Fibroblast of skin of scalp (primary cell): ENCODE measurements at places on chromosomes 2 and 18.
A peak's percentile ranks its signal among the peaks of the same experiment; 100 is the strongest.

- DNase-seq = no peak
Measured at GRCh38 chr2:233006648-233007047, 6.4 kb downstream of the NGEF start.

DNA sequence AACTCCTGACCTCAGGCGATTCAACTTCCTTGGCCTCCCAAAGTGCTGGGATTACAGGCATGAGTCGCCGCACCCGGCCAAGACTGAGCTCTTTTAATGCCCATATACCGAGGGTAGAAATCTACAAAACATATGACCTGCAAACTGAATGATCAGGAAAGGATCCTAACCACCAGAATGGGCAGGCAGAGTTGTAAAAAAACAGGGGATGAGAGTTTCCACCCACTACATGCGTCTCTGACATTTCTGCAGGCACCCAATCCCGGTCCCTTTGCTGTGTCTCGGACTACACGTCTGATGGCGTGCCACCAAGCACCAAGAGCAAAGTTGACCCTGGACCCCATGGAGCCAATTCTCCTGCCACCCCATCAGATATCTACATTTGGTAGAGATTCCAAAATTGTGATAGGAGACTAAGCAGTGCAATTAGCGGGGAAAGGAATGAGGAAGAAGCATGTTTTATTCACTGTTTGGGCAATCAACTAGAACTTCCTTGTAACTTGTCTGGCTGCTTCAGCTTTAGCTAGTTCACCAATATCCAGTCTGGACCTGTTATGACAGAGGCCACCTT lies 74.1 kb downstream of the ATP8B1 start:
- no peak for DNase-seq

DNA sequence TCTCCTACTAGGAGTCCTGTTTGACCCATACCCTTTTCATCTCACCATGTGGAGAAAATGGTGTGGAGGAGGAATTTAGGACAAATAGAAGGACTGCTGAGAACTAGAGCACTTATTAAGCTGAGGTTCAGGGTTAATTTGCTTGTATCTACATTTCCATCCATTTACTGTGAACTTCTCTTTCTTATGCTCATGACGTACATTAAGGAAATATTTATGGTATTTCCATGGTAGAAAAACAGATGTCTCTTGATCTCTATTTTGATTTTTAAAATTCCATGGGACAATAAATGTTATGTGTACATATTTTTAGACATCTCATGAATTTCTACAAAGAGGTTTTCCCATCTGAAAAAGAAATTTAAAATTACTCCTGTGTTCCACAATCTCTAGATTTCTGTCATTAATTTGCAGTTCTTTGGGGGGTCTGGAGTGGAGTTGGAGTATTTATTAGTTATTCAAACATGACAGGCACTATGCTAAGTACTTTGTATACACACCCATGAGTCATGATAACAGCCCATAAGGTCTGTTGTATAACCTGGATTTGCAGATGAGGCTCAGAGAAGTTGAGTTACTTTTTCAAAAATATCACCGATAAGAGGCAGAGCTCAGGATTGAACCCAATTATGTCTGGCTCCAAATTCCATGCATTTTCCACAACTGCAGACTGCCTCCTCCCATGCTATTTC lies 112.6 kb downstream of the COPS8 start:
- peak; percentile 82 for DNase-seq

DNA sequence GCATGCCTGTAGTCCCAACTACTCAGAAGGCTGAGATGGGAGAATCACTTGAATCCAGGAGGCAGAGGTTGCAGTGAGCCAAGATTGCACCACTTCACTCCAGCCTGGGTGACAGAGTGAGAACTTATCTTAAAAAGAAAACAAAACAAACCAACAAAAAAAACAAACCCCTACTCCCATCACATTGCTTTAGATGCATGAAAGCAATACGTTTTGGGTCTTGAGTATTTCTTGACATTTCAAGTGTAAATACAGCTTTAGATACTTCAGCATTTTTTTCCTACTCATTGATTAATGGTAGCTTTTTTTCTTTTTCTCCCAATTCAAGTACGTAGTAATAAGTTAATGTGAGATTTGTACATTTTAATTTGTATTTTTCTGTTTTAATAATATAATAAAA lies 20.3 kb downstream of the RASGRP3 start:
- no peak for DNase-seq

GRCh38 chr2:39492095-39492590 lies 55.1 kb upstream of the MAP4K3 start:
- DNase-seq = peak; percentile 88

GRCh38 chr18:42654556-42654955 lies 460.9 kb downstream of the RIT2 start:
- peak; percentile 3 for DNase-seq

DNA sequence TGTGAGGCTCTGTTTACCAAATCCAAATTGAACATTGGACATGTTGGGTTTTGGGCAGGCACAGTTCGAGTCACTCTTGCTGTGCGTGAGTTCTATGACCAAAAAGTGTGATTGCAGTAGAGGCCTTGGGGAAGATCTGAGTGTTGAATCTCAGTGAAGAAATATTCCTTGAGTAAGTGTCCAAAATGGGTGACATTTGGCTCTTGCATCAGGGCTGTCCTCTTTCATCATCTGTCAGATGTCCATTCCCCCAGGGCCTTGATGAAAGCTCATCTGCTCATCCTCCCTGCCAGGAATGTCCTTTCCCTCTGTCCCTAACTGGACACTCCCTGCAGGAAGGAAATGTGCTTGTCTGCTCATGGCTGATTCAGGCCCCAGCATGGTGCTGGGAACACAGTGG lies 6.4 kb upstream of the SFTPB start:
- DNase-seq = peak; percentile 17

GRCh38 chr18:55245211-55245614 lies 286.0 kb upstream of the CCDC68 start:
- DNase-seq = peak; percentile 66

DNA sequence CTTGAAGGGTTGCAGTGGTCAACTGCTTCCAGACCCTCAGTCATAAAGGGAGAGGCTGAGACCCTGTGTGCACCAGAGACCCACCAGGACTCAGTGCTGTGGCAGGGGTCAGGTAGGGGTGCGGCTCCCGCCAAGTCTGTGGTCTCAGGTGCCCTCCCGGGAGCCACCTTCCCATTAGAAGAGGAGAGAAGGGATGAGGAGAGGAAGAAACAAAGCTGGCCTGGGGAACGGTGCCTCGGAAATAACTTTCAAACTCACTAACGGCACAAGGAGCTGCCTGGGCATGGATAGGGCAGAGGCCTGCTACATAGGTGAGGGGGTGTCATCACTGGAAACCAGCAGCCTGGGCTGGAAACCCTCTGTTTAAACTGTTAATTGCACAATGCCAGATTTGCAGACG lies 84.9 kb downstream of the TPO start:
- DNase-seq = no peak
